Inflammatory macrophage (primary cell): ENCODE measurements at places on chromosomes 13 and 19.

DNA sequence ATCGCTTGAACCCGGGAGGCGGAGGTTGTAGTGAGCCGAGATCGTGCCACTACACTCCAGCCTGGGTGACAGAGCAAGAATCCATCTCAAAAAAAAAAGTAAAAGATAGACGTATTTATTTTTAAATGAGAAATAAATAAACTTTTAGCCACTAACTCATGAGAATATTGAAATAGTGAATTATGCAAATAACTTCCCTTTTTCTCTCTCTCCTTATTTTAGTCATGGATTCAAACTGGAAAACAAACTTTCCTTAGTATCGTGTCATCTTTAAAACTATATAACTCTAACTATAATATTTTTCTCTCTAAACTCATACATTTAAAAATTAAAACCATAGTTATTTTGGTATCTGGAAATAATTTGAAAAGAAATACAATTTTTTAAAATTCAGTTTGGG, 96.1 kb downstream of the FRY start:
- DNase-seq, result peak; percentile 10

- no peak for DNase-seq
These were observed 3.3 kb downstream of the MLLT1 start for GRCh38 chr19:6276447-6276846.

- DNase-seq, result no peak
These were observed 95.5 kb upstream of the KLHL1 start for GRCh38 chr13:70203661-70204229.

DNA sequence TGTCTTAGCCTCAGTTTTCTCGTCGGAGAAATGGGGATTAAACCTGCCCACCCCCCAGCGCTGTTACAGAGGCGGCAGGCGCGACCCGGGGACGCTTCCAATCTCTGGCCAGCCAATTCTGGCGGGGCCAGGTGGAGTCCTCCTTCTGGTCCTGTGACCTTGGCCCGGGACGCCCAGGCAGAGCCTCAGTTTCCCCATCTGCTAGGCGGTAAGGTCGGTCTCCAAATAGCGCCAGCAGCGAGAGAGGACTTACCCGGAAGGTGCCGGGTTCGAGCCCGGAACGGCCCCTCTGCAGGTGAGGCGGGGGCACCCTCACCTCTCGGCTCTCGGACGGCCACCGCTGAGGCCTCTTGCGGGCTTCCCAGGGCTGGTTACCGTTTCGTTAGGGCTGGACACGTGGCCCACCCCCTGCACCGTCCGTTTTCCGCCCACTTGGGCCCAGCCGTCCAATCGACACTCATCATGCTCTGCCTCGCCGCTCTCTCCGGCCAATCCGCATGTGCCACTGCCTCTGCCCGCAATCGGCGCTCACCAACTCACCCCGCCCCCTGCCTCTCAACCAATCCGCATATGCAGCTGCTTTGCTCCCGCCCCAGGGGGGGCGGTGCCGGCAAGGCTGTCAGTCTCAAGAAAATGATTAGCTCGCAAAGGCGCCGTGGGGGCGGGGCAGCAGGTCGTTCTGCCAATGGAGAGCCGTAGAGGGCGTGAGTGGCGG, at the start of gene ISOC2:
ISOC2 (minus strand) TSS at position 384 of the 715 bp plus-strand sequence. CDS start 5,156 bp downstream, outside the sequence.
- peak; percentile 100 for DNase-seq

DNA sequence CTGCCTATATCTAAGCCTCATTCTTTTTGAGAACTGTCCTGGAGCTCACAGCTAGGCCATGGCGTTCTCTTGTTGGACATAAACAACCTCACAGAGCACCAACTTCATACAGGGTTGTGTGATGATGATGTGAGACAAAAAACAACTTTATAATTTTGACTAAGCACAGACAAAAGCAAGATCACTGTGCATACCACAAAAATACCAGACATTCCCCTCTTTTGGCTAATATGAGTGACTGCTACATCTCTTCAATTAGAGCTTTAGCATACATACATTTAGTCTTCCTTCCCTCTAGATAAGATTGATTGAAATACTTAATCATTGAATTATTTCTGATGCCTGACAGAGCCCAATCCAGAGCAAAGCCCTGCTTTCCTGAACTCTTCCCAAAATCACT, 8.3 kb downstream of the MAB21L1 start:
- no peak for DNase-seq

- DNase-seq, result peak; percentile 43
These were observed 10.3 kb downstream of the AKT2 start for GRCh38 chr19:40274585-40275544.

DNA sequence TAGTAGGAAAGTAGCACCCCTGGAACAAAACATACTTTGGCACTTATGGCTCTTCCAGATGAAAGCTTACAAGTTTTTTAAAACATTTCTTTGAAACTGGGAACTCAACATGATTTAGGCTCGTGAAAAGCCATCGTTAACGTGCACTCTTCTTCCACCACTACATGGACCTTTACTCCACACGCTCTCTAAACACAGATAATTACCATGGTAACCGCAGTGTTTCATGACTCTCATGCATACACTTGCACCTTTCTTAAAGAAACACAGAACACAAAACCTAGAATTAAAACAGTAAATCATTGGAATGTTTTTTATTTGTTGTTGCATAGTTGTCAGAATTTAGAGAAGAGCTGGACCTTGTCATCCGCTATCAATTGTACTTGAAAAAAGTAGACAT, 154.3 kb downstream of the FGF9 start:
- DNase-seq, result no peak

DNA sequence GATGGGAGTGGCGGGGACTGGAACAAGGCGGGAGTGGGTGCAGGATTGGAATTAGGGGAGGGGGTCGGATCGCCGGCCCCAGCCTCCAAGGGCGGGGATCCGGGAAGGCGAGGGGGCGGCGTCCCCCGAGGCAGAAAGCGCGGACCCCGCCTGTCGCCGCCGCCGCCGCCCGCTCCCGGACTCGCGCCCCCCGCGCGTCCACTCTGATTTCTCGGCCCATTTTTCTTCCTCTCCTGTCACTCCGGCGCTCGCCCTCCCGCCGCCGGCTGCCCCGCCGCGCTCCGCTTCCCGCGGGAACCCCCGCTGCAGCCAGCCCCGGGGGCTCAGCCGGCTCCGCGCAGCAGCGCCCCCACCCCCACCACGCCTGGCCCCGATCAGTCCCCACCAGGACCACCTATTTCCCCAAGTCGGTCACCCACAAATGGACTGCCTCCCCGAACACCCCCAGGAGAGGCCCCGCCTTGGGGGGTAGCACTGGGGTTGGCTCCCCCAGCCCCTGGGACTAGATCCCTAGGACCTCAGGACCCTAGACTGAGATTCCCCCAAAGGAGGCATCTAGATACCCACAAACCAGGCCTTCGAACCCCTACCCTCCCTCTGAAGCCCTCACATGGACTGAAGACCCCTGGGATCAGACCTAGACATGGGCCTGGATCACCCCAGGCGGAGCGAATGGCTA, 12.6 kb upstream of the ERFL start:
- DNase-seq, result no peak

DNA sequence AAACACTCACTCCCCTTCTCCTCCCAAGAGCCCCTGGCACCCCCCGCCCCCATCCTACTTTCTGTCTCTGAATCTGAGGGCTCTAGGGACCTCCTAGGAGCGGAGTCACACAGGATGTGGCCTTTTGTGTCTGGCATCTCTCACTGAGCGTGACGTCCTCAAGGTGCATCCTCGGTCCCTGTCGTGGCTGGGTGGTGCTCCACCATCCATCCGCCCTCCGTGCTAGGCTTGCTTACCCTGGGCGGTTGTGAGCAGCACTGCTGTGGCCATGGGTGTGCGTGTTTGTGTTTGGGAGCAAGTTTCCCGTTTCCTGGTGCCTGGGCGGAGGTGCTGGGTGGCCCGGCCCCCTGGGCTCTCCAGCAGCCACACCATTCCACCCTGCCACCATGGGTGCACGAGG, 12.2 kb downstream of the PLEKHJ1 start:
- DNase-seq, result no peak

GRCh38 chr13:30535046-30535445, 69.3 kb upstream of the HMGB1 start:
- DNase-seq, result no peak

DNA sequence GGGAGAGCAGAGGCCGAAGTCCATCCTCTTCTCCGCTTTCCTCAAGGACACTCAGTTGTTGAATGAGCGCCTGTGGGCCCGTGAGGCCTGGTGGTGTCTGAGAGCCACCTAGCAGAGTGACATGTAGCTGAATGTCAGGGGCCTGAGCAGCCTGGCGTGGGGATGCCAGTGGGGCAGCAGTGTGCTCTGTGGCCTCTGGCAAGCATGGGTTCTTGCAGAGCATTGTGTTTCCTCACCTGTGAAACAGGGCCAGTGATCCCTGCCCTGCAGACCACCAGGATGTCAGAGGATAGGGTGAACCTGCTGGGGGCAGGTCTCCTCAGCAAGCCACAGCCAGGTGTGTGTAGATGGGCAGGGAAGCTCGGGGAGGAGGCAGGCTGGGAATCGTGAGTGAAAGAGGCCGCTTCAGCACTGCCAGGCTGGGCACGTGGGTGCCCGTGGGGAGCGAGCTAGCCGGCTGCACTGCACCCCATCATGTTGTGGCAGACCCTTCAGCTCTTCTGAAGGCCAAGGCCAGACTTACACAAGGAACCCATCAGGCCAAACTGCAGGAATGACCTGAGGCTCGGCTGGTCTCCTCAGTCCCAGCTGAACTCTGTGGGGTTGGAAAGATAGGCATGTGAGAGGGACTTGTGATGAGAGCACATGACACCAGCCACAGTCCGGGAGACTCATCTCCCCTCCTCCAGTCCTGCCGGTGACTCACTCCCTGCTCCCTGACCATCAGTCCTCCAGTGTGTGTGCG, 5.0 kb downstream of the PPP1R37 start:
- peak; percentile 95 for DNase-seq

DNA sequence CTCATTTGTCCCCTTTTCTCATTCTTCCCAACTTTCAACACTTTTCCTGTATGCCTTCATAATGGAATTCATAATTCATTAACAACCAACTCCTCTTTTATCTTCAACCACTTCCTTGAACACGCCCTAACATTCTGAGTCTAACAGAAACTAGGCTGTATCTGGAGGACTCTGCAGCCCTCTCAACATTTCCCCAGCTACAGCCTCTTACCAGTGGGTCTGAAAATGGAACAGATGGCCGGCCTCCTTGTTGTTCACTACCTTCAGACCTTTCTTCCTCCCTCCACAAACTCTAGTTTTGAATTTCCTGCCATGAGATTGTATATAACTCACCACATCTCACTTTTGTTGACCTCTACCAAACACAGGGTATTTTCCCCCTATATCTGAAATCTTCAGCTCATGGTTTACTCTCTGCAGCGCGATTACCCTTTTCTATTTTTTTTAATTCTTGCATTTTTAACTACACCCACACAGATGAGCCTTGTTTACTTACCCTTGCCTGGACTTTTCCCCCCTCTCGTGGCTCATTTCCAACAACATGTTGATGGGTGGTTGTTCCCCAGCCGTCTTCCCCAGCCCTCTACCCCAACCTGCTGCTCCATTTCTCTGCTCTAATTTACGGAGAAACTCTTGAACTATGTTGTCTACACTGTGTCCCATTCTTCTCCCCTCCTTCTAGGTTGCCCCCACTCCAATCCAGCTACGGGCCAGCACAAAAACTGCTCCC, 846 bp downstream of the ZNF790 start:
- no peak for DNase-seq

DNA sequence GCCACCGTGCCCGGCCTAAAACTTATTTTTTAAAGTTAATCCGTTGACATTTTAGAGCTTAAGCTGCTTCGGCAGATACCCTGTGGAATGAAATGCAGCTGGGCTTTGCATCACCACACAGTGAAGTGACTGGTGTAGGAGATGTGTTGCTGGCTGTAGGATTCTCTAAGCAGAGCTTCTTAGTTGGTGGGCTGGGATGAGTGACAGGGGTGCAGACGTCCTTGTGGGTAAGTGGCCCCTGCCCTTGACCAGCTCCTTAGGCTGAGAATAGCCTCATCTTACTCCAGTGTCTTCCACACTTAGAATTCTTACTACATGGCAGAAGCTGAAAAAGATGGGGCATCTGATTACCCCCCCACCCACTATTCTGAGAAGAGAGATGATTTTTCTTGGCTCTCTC, 11.6 kb downstream of the GATAD2A start:
- no peak for DNase-seq

DNA sequence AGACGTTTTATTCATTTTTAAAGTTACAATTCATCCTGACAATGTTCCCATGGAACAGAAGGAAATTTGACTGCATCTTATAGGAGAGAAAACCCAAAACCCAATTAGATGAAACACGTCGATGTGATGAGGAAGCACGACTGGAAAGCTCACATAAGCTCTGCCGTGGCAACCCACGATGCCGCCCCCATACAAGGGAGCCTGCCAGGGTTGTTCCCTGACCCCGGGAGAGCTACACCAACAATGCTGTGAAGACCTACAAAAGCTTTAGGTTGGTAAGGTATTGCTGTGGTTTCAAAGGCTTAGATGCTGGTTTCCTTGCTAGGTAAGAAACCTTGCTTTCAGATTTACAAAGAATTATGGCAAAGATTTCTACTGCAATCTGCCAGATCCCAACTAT, 393.1 kb downstream of the KLF12 start:
- no peak for DNase-seq

DNA sequence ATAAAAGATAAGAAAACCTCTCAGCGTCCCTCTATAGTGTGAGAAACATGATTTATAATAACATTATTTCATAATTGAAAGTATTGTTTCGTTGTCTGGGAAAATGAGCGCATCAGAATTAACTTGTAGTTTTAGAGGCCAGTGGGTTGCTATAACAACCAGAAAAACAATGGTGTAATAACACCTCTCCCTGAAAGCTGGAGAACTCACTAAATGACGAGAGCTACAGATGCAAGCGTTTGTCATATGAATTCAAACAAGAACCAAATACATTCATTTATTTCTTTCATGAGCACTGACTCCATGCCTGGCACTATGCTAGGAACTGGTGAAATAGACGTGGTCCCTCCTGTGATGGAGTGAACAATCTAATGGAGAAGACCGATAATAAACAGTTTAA, 16.3 kb downstream of the KBTBD7 start:
- DNase-seq, result peak; percentile 57

DNA sequence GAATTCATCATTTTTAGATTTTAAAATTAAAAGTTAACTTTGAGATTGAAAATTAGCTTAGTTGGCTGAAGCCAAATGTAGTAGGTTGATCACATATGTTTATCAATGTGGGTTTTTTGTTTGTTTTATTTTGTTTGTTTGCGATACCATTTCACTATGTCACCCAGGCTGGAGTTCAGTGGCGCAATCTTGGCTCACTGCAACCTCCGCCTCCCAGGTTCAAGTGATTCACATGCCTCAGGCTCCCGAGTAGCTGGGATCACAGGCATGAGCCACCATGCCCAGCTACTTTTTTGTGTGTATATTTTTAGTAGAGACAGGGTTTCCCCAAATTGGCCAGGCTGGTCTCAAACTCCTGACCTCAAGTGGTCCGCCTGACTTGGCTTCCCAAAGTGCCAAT, 665.7 kb upstream of the SLC10A2 start:
- DNase-seq, result no peak

DNA sequence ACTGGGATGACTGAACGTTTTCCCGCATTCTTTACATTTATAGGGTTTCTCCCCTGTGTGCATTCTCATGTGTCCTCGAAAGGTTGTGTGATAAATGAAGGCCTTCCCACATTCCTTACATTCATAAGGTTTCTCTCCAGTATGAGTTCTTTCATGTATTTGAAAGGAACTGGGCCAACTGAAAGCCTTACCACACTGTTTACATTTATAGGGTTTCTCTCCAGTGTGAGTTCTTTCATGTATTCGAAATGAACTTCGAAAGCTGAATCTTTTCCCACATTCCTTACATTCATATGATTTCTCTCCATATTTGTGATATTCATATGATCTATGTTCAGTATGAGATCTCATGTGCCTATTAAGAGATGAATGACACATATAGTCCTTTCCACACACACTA, 19.4 kb downstream of the ZNF709 start:
- DNase-seq, result no peak
